Effector CD4-positive, alpha-beta T cell (primary cell): ENCODE measurements at places on chromosomes 1 and 21.

- peak; percentile 8 for DNase-seq
Observed at GRCh38 chr1:159214149-159214760, 9.6 kb downstream of the ACKR1 start.

DNA sequence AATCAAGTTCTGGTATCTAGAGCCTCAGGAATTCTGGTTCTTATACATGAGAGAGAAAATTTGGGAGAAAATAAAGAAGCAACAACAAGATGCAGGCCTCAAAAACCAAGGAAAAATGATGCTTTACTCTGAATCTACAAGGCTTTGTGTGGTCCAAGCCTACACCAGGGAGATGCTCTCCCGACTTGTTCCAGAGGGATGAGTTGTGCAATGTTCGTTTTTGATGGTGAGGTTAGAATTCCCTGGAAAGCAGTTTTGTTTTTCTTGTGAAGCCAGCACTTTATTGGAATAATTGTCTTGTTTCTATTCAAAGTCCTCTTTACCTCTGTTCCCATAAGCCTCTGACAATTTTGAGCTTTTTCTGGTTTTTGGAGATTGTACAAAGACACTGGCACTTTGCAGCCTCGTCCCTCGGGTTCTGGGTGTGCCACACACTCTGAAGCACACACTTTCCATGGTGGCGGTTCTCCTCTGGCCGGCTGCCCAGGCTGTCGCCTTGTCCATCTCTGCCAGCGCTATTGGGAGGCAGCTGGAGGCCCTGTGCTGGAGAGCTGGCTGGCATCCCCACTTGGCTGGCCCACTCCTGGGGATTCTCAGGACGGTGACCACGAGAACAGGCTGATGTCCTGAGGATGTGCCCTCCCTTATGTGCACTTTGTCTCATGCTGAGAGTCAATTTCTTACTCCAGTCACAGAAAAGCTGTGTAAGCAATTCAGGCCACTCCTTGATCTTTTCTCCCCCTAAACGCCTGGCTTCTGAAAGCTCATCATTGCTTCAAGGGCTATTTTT is 70.2 kb downstream of the EDEM3 start:
- DNase-seq, result no peak

DNA sequence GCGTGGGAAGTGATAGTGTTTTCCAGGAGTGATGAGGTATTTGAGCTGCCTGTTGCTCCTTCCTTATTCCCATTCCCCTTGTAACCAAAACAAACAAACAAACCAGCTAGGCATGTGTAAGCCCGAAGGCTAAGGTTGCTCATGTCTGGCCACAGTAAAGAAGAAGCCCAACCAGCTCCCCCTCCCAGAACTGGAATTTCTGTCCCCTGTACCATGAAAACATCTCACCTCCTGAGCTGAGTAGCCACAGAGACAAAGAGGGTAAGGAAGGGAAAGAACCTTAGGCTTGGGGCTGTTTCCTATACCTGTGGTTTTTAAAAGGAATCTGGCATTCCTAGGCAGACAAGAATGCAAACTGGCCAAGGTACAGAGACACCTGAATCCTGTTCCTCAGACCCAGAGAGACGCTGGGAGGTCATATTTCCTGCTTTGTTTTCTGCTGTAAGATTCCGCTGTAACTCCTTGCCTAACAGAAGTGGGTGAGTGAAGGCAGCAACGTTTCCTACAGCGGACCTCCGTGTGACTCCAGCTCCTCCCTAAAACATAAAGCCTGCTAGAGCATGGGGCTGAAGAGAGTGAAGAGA is 41.7 kb upstream of the RAB4A start:
- no peak for DNase-seq

DNA sequence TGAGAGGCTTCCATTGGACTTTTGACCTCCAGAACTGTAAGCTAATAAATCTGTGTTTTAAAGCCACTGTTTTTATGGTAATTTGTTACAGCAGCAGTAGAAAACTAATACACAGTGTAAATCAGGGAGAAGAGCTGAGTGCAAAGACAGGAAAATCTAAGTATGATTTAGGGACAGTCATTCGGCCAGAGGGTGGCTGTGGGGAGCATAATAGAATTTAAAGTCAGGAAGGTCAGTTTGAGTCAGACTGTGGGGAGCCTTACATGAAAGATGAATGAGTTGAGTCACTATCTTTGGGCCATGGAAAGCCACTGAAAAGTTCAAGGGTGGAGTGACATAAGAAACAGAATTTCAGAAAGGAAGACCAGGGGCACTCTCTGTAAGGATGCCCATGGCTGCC is 52.4 kb upstream of the SSX2IP start:
- no peak for DNase-seq
